ENCODE measurements at places on chromosomes 11 and 22.

GRCh38 chr22:48483764-48484528 is 1343.7 kb downstream of the BRD1 start:
- no peak for DNase-seq

- DNase-seq = no peak
Measured at GRCh38 chr11:59810911-59811259, 307 bp upstream of the MRPL16 start.

- DNase-seq = no peak
Measured at GRCh38 chr11:129041611-129042018, 98.9 kb upstream of the TP53AIP1 start.

DNA sequence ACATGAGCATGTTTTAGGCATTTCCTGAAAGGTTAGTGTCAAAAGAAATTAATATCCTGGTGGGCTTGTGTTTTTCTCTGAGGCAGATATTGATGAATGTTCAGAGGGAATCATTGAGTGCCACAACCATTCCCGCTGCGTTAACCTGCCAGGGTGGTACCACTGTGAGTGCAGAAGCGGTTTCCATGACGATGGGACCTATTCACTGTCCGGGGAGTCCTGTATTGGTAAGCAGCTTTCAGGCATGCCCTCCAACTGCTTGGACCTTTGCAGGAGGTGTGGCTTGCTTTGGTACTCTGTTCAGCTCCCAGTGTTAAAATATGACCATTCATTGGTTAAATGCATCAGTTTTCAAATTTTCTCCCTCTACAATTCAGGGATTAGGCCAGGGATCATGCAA is 658.6 kb upstream of the ANO5 start:
- no peak for DNase-seq

DNA sequence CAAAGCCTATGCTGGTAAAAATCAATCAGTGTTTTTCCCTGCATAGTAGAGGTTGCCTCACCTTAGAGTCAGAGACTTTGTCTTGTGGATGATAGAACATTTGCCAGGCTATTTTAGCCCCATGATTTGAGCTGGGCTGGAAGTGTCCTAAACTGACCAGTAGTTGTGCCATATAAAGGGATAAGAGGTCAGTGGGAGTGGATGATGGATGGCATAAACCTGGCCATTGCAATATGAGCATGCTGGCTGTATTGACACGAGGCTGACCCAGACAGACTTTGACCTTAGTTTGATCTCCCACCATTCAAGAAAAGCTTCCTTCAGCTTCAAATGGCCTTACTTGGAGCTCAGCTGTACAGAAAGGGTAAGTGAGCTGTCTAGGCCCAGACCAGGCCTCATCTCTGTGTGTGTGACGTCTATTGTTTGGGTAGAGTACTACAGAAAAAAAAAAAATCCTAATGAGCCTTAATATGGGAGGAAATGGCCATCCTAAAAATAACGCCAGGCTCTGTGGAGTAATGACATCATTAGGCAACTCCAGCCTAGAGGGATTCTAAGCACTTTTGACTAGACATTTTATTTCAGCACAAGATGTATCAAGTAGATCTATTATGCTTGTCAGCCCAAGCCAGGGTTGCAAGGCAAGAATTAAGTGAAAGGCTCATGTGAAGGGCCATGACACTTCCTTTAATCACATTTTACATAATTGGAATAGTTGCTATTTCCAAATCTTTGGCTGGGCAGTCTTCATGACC is 51.3 kb upstream of the CADM1 start:
- DNase-seq = no peak

DNA sequence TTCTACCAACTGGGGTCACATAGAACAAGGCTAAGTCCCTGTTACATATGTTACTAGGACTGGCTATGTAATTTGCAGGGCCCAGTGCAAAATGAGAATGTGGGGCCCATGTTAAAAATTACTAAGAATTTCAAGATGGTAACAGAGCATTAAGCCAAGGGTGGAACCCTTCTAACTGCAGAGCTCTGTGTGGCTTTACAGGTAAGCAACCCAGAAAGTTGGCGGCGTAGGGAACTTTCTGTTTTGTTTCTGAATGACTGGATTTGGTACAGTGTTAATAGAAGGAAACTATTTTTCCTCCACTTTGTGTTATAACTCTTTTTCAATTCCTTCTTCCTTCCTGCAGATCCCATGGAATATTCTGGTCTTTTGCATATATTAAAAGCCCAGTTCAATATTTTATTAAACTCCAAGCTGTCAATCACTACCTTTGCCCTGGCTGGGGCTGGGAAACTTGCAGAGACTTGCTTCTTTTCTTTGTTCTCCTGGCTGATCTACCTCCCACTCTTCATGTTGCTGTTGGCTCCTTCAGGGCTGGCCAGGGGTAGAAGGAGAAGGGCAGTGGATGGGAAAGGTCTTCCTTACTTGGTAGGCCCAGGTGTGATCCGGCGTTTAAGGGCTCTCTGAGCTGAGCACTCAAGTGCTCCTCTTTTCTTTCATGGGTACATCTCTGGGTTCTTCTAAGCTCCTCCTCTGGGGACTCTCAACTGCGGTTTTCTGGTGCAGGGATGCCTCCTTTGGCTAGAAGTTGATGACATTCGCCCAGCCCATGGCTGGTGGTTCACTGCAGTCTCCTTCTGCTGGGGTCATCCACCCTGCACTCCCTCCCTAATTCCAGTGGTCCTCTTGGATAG is 67.7 kb downstream of the SNX19 start:
- DNase-seq = no peak

DNA sequence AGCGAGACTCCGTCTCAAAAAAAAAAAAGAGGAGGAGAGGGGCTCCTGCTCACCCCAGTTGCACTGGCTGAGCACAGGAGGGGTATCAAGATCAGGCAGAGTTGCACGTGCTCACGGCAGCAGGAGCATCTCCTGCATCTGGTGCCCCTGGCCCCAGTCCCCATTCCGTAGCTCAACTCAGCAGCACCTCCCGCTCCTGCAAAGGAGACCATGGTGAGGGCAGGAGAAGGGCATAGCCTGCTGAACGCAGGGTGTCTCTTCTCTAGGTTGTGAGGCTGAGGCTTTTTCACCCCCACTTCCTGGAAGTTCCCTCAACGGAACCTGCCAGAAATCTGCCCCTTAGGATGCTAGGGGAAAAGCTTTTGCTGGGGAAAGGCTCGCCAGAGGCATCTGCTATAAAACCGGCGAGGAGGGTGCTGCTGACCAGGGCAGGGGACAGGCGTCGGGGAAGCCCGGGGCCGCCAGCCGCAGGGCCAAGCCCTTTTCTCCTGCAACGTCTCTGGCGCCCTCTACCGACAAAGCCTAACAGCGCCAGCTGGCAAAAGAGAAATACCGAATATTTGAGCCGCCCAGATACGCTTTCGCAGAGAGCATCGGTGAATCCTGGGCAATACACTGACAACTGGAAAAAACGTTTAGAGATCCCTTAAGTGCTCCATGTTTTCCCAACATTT is 1.0 kb upstream of the PPP6R2 start:
- peak; percentile 79 for DNase-seq

DNA sequence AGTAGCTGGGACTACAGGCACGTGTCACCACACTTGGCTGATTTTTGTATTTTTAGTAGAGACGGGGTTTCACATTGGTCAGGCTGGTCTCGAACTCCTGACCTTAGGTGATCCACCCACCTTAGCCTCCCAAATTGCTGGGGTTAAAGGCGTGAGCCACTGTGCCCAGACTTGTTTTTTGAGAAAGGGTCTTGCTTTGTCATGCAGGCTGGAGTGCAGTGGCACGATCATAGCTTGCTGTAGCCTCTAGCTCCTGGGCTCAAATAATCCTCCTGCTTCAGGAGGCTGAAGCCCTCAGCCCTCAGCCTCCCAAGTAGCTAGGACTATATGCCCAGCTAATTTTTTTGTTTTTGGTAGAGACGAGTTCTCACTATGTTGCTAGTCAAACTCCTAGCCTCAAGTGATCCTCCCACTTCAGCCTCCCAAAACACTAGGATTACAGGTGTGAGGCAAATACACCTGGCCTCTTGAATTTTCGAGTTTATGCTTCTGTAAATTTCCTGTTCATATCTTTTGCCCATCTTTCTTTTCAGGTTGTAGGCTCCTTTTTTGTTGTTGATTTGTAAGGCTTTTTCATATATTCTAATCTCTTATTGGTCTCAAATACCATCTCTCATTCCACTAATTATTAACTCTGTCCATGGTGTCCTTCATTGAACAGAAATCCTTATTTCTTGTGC is 3.4 kb upstream of the RBM4B start:
- no peak for DNase-seq

DNA sequence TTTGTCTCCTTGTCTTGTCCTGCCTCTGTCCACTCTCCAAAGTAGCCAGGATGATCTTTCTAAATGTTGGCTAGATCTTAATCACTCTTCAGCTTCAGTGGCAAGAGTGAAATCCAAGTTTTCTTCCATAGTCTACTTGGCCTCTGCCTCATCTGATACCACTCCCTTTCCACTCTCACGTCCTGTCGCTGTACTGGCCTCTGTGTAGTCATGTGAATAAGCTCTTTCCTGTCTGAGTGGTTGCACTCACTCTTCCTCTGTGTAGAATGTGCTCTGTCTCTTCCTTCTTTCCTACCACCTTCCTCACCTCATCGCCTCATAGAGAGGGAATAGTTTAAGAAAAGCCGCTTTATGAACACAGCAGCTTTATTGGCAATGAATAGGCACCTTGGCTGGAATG is 86.5 kb downstream of the WNT11 start:
- DNase-seq = no peak

Measured in stimulated activated CD8-positive, alpha-beta memory T cell treated with anti-CD3 and anti-CD28 coated beads, Interleukin-4, amount 100 ng/mL, for 1 hour (primary cell).